ENCODE measurements at places on chromosomes 2 and 18.

- DNase-seq: no peak
These were observed 164.1 kb upstream of the RASGRP3 start for GRCh38 chr2:33312355-33312754.

- no peak for DNase-seq
These were observed 31.0 kb upstream of the RMDN2 start for GRCh38 chr2:37894047-37894446.

DNA sequence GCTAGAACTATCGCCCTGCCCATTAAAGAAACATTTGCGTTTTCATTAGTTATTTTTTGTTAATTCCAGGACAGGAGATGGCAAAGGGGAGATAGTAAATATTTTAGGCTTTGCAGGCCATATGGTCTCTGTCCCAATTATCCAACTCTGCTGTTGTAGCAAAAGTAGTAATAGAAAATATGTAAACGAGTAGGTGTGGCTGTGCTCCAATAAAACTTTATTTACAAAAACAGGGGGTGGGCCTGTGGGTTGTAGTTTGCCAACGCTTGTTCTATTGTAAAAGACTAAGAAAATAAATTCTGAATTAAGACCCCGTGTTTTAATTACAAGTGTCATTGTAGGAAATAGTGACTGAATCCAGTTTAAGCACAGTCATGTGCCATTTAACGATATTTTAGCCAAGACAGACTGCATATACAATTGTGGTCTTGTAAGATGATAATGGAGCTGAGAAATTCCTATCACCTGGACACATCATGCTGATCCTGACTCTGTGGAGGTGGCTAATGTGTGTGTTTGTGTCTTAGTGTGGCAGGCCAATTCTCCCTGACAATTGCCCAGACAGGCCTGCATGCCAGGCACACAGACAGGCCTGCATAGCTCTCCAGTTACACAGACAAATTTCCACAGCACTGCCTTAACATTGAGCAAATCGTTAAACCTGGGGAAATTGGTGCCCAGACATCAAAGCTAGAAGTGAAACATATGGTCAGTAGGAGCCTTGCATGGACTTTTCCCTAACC, 76.4 kb downstream of the SKA1 start:
- DNase-seq: no peak

- DNase-seq: no peak
These were observed 46.2 kb downstream of the AKAIN1 start for GRCh38 chr18:5150894-5151293.
